ENCODE measurements at places on chromosomes 3 and 15.

GRCh38 chr3:53768478-53769459, 77.5 kb downstream of the CHDH start:
- no peak for DNase-seq

DNA sequence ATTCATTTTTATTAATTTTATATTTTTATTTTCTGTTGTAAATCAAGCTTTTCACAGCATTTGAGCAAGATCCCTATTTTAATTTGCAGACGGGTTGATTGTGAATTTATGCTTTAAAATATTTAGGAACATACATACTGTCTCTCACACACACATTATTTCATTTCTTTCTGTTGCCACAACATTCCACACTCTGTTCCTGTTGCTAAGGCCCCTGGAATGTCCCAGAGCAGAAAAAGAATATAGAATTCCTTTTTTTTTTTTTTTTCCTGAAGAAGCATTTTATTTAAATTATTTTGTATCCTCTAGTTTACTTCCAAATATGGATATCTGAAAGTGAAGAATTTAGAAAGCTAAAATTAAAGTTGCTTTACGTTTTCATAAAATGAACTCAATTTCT, 36.8 kb upstream of the SCAANT1 start:
- DNase-seq, result no peak

DNA sequence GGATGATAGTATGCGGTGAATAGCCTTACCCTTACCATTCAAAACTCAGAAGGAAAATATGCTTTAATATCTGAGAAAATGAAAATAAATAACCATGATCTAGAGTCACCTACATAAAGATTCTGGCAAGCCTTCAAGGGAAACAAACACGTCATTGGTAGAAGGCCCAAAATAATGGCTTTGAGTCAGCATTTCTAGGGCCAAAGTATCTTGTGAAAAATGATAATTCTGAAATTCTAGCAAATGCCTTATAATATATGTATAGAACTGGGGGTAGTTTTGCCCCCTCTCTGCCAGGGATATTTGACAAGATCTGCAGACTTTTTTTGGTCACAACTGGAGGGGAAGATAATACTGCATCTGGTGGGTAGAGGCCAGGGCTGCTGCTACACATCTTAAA, 15.4 kb downstream of the PLSCR1 start:
- no peak for DNase-seq

GRCh38 chr3:178847190-178847589, 224.4 kb downstream of the ZMAT3 start:
- no peak for DNase-seq

- no peak for DNase-seq
Observed at GRCh38 chr3:102193255-102193654, 241.6 kb upstream of the ZPLD1 start.

GRCh38 chr3:134477938-134478337, 7.8 kb downstream of the ANAPC13 start:
- no peak for DNase-seq

- no peak for DNase-seq
Observed at GRCh38 chr3:141442914-141443313, 43.9 kb upstream of the RASA2 start.

DNA sequence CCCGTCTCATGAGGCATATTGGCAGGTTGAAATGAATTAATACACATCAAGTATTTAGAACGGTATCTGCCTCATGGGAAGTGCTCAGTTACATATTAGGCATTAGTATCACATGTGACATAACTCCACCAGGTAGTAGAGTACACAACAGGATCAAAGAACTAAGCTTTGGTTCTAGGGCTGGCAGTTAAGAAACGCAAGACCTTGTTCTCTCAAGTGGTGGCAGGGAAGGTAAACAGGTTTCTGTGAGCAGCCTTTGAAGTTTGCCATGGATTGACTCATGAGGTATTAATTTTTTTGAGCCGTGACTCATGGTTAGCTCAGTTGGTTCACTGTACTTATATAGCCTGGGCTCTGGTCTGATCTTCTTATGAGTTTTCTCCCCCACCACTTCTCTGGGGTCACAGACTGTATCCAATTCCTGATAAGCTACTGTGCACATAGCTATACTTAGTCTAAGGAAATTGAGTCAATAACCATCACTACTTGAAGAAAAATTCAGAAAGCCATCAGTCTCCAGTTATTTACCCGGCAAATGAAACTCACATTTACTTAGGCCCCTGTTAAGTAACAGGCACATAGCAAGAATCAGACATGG, 155.6 kb upstream of the STT3B start:
- DNase-seq, result no peak

DNA sequence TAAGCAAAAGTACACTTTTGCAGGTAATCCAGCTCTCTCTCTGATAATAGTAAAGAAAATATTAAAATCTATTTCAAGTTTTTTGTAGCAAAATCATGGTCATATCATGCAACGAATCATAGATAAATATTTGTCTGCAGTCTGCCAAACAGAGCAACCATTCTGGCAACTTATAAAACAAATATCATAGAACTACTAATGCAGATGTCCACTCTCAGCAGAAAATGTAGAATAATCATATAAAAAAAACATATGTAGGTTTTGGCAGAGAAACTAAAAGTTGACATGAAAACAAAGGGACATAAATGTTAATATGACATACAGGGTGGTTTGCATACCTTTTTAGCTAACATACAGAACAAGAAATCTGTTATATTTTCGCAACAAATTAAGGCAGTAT, 12.2 kb downstream of the TMCC1 start:
- DNase-seq, result no peak

DNA sequence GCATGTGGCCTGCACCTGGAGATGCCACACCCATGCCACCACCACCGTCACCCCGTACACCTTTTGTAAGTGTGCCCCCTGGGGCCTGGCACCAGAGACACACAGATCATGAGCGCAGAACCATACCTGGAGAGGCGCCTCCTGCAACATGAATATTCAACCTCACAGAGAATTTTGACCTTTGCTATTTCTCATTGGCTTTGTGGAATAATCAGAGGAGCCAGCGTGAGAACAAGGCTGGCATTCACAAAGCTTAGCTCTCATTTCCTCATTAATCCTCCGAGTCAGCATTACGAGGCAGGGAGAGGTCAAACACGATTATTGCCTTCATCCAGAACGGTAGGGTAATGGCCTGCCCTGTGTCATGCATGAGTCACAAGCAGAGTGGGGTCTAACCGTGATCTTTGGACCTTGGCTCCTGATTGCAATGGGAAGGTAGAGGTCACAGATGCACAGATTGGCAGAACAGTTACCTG, 73.0 kb upstream of the POMGNT2 start:
- DNase-seq, result no peak

GRCh38 chr15:40590667-40591050, 3.4 kb upstream of the KNL1 start:
- no peak for DNase-seq

GRCh38 chr3:57583544-57583943, 13.6 kb downstream of the ARF4 start:
- DNase-seq, result no peak

DNA sequence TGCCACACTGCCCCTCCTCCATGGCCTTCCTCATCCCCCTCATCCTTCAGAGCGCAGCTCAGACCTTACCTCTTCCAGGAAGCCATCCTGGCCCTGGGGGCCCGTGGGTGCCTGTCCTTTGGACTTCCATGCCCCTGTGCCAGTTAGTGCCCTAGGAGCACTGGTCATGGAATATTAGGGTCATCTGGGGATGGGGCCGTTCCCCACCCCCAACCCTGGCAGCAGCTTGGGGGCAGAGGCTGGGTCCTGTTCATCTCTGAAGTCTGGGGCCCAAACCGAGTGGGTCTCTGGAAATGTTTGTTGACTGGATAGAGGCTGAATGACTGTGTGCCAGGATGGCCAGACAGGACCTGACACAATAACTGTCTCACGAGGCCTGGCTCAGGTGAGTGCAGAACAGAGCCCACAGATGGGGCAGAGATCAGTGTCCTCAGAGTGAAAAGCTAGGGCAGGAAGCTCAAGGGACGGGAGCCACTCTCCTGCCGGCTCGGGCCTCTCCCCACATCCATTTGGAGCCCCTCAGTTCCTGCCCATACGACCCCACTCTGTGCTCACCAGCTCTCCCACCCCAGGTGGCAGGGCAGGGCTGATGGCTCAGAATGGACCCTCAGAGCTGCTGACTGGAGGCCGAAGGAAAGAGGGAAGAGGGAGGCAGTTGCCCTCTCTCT, 62.5 kb downstream of the TLE3 start:
- DNase-seq, result no peak

DNA sequence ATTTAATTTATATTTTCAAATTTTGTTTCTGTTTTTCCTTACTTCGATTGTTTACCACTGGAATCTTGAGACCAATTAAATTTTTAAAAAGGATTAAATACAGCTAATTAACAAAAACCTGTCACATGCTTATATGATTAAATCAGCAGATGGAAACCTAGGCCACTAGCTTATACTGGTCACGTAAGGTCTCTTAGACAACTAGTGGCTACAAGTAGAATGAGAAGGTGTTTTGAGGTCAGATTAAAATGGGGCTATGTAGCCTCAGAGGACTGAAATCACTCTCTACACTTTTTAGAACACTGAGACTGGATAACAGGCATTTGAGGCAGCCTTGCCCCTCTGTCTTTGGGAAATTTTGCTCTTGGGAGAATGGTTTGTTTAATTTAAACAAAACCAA, 246.5 kb upstream of the ONECUT1 start:
- no peak for DNase-seq

DNA sequence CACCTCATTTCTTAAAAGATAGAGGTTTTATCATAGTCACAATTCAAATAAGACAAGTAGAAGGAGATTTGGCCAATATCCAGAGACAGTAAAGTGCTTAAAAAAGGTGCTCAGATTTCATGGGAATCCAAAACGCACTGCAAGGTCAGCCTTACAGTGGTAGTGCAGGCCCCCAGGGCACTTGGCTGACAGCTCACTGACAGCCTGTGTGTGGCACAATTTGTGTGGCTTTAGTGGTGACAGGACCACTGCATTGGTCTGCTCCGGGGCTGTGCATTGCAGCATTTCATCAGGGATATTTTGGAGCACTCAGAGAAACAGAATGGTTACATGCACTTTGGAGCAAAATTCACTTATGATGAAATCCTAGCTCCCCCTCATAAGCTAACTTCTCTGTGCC, 544.3 kb downstream of the NTRK3 start:
- no peak for DNase-seq

GRCh38 chr3:152193673-152194267, 75.0 kb upstream of the MBNL1 start:
- no peak for DNase-seq

- no peak for DNase-seq
Observed at GRCh38 chr15:83230242-83230641, 22.6 kb upstream of the HDGFL3 start.

- DNase-seq, result no peak
Observed at GRCh38 chr15:28110481-28110881, 11.4 kb upstream of the OCA2 start.

DNA sequence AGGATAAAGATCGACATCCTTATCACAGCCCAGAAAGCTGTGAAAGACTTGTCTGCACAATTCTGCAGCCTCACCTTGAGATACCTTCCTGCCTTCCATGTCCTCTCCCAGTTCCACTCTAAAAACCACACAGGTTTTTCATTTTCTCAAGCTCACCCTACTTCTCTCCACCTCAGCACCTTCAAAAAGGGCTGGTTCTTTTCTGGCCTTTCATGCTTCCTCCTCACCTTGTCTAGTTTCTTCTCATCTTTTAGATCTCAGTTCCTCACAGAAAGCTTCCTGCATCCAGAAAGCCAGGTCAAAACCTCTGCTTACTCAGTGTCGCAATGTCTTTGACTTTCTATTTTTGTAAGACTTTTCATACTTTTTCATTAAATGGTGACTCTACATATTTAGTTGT, 140.2 kb upstream of the STT3B start:
- DNase-seq, result no peak

DNA sequence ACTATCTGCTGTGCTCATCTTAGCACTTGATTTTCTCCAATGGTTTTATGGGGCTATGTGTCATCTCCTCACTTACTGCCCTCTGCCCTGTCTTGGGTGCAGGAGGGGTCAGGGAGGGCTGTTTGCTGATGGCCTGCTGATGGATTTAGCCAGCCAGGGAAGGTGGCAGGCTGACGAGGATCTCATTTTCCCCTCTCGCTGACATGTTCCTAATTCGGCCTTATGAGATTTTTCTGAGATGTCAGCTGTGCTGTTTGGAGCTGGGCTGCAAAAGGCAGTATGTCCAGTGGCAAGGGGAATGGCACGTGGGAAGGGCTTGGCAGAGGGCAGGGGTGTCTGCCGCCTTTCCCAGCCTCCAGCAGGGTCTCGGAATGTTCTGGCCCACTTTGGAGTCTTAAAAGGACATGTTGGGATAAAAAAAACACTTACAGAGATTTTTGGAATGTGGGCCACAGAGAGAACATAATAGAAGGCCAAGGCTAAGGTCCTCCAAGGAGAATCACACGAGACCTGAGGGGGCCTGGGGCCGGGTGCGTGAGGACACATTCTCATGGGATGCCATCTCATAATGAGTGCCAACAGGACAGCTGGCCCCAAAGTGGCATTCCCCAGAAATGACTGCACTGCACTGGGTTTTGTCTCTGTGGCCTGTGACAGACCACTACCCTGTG, 303.8 kb downstream of the TLE3 start:
- DNase-seq, result no peak

- no peak for DNase-seq
Observed at GRCh38 chr15:34084086-34084485, 17.6 kb downstream of the EMC7 start.

GRCh38 chr3:176839901-176840300, 357.4 kb downstream of the TBL1XR1 start:
- DNase-seq, result no peak

DNA sequence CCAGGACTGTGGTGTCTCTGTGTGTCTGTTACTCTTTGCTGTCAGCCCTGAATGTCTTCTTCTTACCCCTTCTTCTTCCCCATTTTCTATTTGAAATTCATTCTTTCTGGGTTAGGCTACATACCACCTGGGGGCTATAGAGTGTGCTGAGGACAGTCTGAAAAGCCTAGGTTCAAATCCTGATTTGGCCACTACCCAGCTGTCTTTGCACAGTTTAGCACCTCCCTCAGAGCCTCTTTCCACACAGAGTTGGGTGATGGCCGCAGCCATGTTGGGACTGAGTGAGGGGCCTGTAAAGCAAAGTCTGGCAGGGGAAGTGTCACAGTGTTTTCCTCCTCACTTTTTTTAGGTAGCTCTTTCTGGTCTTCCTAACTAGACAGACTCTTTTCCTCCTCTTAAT, 113.7 kb downstream of the CHCHD6 start:
- DNase-seq, result no peak

DNA sequence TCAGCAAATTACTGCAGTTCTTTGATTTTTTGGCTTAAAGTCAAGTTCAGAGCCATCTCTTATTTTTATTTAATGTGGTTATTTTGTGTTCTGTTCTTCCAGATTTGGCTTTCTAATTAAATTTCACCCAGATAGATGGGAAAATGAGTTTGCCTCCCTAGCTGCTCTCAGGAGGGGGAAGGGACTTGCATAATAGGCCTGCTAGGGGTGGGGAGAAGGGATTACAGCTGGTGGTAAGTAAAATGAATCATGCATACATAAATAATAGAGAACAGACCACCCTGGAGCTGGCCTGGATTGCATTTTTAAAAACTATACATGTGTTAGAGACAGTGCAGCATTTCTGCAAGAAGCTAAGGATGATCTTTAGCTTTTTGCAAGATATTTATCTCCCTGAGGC, 3.9 kb upstream of the PXYLP1 start:
- peak; percentile 24 for DNase-seq
